ENCODE measurements at places on chromosomes 5 and 9.

DNA sequence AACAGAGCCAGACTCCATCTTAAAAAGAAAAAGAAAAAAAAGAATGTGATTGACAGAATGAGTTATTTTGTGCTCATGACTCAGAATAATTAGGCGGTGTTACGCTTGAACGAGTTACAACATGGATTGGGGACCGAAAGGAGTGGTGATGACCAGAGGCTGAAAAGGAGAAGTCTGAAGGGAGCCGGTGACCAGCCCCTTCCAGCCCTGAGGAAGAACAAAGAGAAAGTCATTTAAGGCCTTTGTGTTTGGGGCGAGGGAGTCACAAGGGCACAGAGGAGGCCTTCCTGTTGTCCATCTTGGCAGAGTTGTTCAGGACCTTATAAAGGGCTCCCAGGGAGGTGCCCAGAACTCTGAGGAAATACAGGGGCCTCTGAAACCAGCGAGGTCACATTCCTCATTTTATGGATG lies 131.6 kb downstream of the GOLPH3 start:
- no peak for DNase-seq

GRCh38 chr5:151107084-151107483 lies 26.2 kb upstream of the TNIP1 start:
- DNase-seq: no peak

DNA sequence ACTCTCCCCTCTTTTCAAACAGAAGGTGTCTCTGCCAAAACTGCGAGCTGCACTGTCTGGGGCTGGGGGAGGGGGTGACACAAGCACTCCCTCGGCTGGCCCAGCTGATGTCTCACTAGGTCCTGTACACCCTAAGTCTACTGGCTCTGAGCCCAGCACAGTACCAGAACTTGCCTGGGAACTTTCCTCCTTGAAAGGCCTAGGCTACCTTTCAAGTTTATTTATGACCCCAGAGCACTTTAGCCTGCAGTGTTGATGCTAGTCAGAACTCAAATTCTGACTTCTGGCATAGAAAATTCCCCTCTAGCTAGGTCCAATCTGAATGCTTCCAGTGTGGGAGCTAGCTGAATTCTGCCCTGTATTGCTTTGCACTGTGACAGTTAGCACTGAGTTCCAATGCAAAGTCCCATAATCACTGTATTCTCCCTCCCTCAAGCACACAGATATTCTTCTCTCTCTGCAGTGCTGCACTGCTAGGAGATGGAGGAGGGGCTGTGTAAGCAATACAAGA lies 10.5 kb downstream of the LURAP1L start:
- DNase-seq: no peak

GRCh38 chr5:38105231-38105570 lies 153.2 kb upstream of the EGFLAM start:
- no peak for DNase-seq

DNA sequence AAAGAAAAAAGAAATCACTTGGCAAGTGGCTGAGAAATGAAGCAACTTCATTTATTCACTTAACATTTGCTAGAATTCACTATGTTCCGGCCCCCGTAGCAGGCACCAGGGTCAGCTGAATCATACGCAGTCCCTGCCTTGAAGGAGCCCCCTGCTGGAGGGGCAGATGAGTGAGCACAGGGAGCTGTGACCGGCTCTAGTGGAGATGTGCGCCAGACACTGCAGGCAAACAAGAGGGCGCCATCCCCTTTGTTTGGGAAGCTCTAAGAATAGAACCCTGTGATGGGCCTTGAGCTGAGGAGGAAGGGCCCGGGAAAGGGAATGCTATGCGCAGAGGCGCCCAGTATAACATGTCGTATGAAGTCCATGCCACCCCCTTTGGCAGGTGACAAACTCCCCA lies 20.2 kb upstream of the RPL26L1 start:
- DNase-seq: no peak

GRCh38 chr5:98004463-98004862 lies 769.0 kb upstream of the RGMB start:
- DNase-seq: no peak

GRCh38 chr5:168931638-168932345 lies 352.6 kb upstream of the PANK3 start:
- no peak for DNase-seq

DNA sequence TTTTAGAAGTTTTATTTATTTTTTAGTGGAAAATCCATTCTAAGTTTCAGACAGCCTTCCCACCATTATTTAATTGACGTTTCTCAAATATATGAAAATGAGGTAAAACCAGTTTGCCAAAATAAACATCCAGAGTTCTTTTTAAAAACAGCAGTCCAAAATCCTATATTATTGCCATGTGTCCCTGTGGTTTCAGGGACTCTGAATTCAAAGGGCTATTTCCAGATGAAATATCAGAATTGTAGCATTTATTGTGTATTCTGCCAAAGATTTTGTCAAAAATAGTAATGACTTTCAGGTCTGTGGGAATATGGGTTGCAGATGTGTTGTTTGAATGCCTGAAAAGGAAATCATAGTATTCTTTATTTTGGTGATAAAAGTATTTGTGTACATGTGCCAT lies 41.6 kb downstream of the XRCC4 start:
- no peak for DNase-seq

DNA sequence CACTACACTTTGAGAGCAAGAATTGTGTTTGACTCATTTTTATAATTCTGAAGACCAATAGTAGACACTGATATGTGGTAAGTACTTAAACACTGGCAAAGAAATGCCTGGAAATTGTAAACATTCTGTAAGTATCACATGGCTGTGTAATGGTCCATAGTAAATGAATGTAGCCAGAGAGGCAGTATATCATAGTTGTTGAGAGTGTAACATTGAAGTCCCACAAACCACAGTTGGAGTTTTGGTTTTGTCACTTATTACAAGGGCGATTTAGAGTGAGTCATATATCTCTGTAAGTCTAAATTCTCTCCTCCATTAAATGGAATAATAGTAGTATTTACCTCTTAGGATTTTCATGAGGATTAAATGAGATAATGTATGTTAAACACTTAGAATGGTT lies 181.1 kb upstream of the MEF2C start:
- no peak for DNase-seq

GRCh38 chr9:132984202-132985070 lies 5.9 kb downstream of the GFI1B start:
- DNase-seq: no peak

DNA sequence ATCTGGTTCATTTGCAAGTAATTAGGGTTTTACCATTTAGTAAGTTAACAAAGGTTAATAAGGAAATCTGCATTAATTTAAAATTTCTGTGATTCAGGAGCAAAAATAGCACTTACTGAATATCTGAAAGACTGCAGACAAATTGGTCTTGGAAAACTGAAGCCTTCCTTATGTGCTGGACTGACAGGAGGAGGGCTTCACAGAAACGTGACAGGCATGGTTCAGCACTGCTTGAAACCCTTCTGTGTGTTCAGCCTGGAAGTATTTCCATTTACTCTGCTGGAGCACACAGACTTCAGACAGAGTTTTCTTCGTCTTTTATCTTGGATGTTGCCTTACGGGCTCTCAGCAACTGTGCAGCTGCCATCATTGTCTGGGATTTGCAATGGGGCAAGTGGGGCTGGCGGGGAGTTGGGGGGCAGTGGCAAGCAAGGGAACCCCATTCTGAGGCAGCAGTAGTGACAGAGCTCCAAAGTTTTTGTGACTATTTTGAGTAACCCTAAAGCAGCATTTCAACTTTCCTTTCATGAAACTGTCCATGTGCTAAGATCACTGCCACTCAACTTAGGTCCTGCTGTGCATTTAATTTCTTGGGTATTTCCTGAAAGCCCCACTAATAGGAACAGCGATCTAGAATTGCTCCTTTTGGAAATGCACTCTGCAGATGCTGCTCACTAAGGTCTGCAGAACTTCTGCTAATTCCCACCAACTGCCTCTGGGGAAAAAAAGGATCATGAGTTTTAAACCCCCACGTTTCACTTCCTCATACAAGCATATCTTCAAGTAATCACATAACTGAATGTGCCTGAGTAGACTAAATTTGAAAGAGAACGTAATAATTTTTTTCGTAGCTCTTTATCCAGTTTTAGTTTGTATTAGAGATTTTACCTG lies 56.6 kb downstream of the KCNN2 start:
- no peak for DNase-seq

DNA sequence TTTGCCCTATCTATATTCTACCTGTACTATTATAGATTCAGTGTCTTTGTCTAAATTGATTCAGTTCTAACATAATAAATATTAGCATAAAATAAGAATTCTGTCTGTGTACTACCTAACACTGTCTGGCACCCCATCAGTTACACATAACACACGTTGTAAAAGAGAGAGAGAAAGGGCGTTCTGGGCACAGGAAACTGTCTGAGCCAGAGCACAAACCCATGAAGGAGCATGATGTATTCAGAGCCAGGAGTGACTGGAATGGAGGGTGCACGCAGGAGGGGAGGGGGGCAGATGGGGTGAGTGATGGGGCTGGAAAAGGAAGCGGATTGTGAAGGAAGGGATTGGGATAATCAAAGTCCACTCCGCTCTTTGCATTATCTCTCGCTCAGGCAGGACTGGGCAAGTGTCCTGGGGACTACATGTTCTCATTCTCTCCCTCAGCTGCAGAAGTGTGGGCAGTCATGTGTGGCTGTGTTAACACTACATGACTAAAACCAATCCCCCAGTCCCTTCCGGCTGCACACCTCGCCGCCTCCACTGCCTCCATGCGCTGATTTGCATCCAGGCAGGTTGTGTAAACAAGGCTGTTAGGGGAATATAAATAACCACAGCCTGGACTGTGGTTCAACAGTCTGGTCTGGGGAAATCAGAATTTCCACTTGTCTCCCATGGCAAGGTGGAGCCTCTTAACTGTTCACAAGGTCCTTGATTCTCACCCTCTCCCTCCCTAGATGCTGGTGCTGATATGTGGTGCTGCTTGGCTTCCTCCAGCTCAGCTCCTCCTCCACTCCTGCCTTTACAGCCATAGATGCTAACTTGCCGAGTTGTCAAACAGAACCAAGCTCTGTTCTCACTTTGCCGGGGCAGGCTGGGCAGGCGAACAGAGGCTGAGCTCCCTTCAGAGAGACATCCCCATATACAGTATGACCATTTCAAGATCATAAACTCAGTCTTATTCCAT lies 367.5 kb upstream of the BRINP1 start:
- no peak for DNase-seq

DNA sequence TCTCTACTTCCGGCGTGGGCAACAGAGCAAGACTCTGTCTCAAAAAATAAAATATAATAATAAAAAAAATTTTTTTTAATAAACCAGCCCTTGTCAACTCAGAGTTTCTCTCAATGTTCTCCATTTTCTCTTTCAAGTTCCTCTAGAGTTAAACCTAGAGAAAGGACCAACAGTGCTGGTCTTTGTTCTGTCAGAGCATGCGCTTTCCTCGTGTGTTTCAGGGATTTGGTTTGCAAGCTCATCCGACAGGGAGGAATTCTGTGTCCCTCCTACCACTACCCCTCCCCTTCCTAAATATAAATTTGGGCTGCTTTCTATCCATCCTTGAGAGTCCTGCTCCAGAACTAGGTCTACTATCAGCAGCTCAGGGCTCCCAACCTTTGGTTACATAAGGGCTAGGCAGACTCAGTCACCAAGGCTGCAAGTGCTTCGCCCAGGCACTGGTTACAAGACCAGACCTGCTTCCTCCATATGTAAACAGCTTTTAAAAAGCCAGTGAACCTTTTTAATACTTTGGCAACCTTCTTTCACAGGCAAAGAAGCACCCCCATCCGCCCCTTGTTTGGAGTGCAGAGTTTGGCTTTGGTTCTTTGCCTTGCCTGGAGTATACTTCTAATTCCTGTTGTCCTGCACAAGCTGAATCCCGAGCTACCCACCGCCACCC lies 13.5 kb downstream of the SETX start:
- no peak for DNase-seq

- no peak for DNase-seq
Observed at GRCh38 chr5:72291601-72292000, 28.4 kb downstream of the MRPS27 start.

DNA sequence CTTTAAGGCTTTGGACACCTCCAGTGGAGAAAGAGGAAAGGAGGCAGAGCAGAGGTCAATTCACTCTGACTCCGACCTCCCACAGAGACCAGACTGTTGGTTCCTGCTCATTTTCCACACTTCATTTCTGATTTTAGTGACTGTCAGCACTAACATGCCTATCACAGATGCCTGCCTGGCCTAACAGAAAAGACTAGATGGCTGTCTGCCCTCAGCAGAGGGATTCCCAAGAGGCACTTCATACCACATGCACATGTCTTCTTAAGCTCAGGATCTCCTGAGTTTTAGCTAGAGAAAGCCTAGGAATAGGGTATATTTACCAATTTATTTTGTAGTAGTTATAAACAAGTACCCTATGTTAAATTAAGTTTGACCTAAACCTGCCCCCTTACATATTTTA lies 336.0 kb downstream of the ENC1 start:
- no peak for DNase-seq

- no peak for DNase-seq
Observed at GRCh38 chr9:125375820-125376219, 114.2 kb downstream of the GAPVD1 start.

DNA sequence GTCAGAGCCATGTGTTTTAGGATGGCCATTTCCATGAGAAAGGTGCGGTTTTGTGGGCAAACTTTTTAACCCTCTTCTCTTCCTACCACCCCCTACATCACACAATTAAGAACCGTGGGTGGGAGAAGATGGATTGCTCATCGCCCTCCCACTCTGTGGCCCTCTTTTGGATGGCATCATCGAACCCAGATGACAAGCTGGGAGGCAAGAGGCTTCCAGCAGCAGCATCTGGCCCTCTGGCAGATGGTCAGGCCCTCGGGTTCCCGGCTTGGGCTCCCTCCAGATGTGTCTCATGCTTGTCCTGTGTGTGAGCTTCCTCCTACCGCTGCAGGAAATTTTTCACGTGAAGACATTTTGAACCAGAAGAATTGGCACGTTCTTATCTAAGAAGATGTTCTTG lies 199.9 kb downstream of the EBF1 start:
- DNase-seq: no peak

DNA sequence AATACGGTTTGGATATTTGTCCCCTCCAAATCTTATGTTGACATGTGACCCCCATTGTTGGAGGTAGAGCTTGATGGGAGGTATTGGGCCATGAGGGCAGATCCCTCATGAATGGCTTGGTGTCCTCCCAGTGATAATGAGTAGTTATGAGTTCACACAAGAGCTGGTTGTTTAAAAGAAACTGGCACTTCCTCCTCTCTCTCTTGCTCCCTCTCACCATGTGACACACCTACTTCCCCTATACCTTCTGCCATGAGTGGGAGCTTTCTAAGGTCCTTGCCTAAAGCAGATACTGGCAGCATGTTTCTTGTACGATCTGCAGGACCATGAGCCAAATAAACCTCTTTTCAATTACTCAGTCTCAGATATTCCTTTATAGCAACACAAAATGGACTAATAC lies 132.0 kb downstream of the PIK3R1 start:
- DNase-seq: no peak

DNA sequence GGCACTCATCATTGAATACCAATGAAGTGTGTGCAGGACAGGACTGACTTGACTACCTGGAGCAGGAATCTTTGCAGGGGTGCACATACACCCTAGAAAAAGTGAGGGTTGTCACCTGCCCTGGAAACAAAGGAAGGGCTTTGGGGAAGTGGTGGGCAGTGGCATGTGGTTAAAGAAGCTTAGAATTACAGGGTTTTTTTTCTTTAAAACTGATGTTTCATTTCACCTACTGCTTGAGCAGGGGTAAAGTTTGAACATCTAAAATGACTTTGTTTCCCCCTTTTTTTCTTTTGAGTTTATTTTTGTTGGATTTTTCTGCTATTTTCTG lies 2.0 kb upstream of the KDM3B start:
- DNase-seq: no peak
